ENCODE measurements at places on chromosomes 11 and 22. TPM values are rescaled to one million over a fixed set of nuclear protein-coding genes. Genes with fewer than 3 reads are reported as not detected.

GRCh38 chr11:68810164-68810563, 31.6 kb downstream of the CPT1A start:
- H3K4me1 ChIP-seq, result no peaks in the 10 kb centered on the region
- H3K4me3 ChIP-seq, result no peak overlapping the region
- no peaks in the 10 kb centered on the region for H3K36me3 ChIP-seq
- no peak for DNase-seq
- H3K27me3 ChIP-seq, result no peaks in the 10 kb centered on the region

DNA sequence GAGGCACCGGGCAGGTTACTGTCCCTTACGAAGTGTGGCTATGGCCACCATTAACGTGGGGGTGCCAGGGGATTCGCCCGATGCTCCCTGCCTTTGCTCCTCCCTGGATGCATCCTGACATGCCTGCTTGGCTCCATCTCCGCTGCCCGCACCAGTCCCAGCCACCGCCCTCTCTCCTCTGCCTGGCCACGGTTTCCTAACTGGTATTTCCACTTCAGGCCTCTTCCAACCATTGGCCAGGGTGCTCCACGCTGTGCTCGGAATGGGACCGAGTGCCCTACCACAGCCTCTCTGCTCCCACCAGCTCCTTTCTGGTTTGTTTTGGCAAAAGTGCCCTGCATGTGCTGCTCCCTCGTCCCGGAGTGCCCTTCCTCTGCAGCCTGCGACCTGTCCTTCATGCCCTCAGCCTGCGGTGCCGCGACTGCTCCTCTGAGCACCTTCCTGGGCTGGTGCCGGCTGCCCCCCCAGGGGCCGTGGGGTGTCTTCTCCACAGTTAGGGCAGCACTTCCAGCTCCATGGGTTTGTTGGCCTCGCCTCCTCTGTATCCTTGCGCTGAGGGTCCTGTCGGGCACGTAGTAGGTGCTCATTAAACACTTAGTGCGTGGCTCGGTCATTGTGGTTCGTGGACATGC, 12.6 kb upstream of the GRAMD4 start:
- no peak overlapping the region for H3K4me3 ChIP-seq
- no peaks in the 10 kb centered on the region for H3K4me1 ChIP-seq
- no peaks in the 10 kb centered on the region for H3K27me3 ChIP-seq
- no peak overlapping the region for H3K27ac ChIP-seq

DNA sequence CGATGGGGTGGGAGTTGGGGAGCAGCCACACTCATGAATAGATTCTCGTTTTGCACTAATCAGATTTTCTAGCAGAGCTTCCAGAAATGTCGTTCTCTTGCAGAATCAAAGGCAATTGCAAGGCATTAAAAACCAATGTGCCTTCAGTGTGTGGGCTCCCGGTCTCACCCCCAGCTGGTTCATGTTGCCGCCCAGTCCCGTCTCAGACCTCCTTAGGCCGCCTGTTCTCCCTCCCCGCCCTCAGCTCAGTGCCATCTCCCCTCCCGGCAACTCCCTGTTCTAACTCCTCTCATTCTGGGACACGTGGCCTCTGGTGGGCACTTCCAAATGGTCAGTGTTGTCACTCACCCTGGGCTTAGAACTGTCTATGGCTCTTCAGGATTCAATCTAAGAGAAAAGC, 42.5 kb upstream of the SMIM38 start:
- no peak overlapping the region for H3K4me3 ChIP-seq
- H3K27ac ChIP-seq, result no peak overlapping the region
- no peaks in the 10 kb centered on the region for H3K36me3 ChIP-seq
- no peaks in the 10 kb centered on the region for H3K27me3 ChIP-seq

GRCh38 chr22:35963237-35963810, 65.3 kb downstream of the RBFOX2 start:
- H3K4me1 ChIP-seq, result no peaks in the 10 kb centered on the region
- H3K27me3 ChIP-seq, result no peaks in the 10 kb centered on the region
- H3K27ac ChIP-seq, result no peak overlapping the region
- DNase-seq, result no peak

DNA sequence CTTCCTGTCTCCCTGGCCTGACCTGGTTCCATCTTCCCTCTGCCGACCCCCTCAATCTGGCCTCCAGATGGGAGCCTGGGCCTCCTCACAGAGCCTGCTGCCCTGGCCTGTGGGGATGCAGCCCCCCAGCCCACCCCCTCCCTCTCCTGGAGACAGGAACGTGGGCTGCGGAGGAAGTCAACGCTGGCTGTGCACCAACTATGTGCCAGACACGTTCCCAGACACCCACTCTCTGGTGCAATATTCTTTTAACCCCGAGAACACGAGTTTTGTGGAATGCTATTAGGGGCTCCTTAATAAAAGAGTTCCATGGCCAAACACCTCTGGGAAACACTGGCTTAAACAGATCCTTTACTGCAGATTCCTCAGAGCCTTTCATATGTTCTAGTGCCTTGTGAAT, 15.9 kb downstream of the WNT11 start:
- no peaks in the 10 kb centered on the region for H3K36me3 ChIP-seq
- no peaks in the 10 kb centered on the region for H3K27me3 ChIP-seq
- H3K4me3 ChIP-seq, result no peak overlapping the region
- DNase-seq, result no peak
- no peaks in the 10 kb centered on the region for H3K4me1 ChIP-seq

The NAGA gene
- total RNA-seq, result 15.9 TPM

- no peak overlapping the region for H3K27ac ChIP-seq
- DNase-seq, result no peak
- no peaks in the 10 kb centered on the region for H3K36me3 ChIP-seq
- no peak overlapping the region for H3K4me3 ChIP-seq
Measured at GRCh38 chr22:25775531-25775930, 33.5 kb downstream of the MYO18B start.

The PSMC3 gene
- 160 TPM for total RNA-seq

DNA sequence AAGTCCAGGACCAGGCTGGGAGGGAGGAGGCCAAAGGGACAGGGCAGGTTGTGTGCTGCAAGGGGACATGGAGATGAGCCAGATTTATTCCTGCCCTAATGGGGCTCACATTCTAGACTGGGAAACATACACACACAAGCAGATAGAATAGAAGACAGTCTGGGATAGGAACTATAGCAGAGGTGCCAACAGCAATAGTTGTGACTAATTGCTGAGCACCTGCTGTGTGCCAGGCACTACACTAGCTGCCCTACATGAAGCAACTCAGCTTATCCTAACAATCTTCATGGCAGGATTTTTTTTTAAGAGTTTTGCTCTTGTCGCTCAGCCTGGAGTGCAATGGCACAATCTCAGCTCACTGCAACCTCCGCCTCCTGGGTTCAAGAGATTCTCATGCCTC, 11.4 kb downstream of the MOGAT2 start:
- no peaks in the 10 kb centered on the region for H3K36me3 ChIP-seq
- no peak for DNase-seq
- no peak overlapping the region for H3K4me3 ChIP-seq
- no peaks in the 10 kb centered on the region for H3K27me3 ChIP-seq
- no peak overlapping the region for H3K27ac ChIP-seq
- peaks cover 9% of the 10 kb centered on the region for H3K4me1 ChIP-seq

The ZFP91 gene
- total RNA-seq, result 67.5 TPM

The RHOD gene
- 156 TPM for total RNA-seq

The EP300 gene
- 53.4 TPM for total RNA-seq

The PDE2A gene
- total RNA-seq, result 12.0 TPM
